Hematopoietic multipotent progenitor cell treated with erythropoietin and hydrocortisone succinate and interleukin-3 and kit ligand, for 17 days (in vitro differentiated cells): ENCODE measurements at places on chromosomes 11 and 22.
A peak's percentile ranks its signal among the peaks of the same experiment; 100 is the strongest.

GRCh38 chr22:19525116-19525660, 978 bp upstream of the CLDN5 start:
- no peak for DNase-seq

DNA sequence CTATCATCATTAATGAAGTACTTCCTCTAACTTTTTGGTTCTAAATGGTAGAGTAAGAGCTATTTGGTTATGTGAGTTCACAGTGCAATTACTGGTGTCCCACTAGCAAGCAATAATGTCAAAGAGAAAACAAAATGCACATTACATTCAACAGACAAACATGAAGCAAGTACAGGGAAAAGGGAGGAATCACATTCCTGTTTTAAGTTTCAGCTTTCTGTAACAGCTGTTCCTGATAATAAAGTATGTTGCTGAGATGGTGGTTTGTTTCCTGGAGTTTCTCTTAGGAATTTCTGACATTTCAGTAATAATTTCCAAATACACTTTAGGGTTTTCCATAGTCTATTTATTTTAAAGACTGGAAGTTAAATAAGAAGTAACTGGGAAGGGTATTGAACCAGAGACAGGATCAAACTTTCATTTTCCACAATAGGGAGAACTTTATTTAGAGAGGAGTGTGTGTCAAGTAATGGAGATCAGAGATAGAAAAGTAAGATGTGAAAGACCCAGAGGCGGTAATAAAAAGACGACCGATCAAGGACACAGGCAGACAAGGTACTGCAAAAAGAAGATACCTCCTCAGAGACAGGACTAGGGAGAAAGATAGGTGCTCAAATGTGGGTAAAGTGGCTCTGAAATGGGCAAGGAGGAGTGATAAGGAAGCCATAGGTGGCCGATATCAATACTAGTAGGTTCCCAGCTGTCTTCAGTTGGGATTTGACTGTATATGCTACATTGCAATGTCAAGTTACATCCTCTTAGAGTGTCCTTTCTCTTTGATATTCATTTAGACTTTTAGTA, 20.8 kb upstream of the CLNS1A start:
- DNase-seq: no peak

- DNase-seq: peak; percentile 85
Observed at GRCh38 chr22:42780070-42780540, 59.4 kb upstream of the A4GALT start.

DNA sequence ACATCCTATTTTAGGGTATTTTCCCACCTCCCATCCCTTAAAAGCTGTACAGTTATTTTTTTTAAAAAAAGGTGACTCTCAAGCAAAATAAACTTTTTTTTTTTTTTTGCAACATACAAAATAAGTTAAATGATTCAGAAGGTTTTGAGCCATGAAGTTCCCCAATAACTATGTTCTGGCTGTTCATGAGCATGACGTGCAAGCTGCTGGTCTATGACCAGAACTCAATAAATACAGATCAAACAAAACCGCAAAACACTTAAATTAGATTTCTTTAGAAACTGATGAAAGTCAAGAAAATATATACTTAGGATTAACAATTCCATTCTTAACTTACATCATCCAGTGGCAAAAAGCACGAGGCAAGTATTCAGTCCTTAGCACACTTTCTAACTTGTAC, 24.1 kb upstream of the CLNS1A start:
- no peak for DNase-seq

GRCh38 chr22:32380991-32381390, 23.3 kb downstream of the RFPL3 start:
- DNase-seq: no peak

DNA sequence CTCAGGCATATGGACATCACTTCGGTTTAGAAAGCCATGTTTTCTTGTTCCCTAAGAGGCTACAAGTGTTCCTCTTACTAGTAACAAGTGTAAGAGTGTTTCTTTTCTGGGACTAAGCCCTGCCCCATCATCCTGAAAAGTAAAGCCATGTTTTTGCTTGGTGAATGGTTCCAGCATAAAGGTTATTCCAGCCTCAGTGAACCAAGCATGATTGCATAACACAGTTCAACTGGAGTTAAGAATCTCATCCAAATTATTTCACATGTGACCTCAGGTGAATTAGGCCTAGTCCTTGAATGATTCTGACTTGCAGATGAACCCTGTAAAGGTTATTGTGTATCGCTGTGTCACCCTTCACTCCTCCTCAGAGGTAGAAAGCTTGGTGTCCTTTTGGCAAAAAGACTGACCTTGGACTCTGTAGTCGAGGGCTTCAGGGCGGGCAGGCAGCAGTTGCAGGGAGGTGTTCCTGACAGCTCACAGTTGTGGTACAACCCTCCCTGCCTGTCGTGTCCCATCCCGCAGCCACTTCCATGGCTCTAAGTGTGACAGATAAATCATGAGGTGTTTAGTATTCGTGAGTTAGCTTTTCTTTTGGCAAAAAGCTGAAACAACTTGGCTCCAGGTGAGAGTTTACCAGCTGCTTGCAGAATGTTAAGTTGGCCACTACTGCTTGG, 321.8 kb downstream of the CADM1 start:
- no peak for DNase-seq

- no peak for DNase-seq
Observed at GRCh38 chr11:16813126-16813525, 74.7 kb downstream of the C11orf58 start.

- no peak for DNase-seq
Observed at GRCh38 chr11:134542401-134543165, 130.5 kb upstream of the B3GAT1 start.

DNA sequence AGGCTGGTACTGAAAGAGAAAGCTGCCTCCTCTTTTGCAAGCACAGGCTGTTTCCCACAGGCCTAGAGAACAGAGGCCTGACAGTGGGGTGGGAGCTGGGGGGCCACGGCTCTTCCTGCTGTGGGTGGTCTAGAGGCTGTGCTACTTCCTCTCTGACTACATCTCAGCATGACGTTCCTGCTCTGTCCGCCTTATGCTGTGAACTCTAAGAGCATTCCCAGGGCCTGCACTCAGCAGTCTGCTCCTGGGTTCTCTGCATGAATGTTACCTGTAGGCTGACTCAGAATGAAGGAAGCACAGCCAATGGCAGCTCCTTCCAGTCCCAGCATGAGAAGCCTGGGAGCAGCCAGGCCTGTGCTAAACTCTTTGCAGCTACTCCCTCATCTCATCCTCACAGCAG, 534.3 kb downstream of the NTM start:
- DNase-seq: no peak

GRCh38 chr11:19435306-19435989, 194.7 kb upstream of the E2F8 start:
- no peak for DNase-seq

DNA sequence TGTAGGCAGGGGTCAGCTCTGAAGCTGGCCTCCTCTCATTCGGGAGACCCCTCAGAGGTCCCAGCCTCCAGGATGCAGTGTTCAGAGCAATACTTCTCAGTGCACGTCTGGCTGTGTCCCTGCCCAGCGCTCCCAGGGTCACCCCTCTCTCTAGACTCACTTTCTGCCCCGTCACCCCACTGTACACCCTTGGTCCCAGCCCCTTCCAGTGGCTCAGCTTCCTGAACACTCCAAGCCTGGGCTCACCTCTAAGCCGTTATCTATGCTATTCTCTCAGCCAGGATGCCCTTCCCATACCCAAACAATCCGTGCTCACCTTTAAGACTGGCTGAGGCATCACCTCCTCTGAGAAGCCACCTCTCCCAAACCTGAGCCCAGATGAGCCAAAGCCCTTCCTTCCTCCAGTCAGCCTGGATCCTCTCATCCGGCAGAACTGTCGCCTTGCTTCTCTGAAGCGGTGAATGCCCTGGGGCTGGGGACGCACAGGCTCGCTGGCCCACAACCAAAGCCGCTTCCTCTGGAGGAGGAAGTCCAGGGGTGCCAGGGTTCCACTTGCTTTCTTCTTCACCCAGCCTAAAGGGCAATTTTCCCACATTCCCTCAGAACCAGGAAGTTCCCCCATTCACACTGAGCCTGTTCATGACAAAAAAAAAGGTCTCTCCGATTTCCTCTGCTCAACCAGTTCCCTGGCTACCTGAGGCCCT, 13.7 kb upstream of the CDKN1C start:
- no peak for DNase-seq

DNA sequence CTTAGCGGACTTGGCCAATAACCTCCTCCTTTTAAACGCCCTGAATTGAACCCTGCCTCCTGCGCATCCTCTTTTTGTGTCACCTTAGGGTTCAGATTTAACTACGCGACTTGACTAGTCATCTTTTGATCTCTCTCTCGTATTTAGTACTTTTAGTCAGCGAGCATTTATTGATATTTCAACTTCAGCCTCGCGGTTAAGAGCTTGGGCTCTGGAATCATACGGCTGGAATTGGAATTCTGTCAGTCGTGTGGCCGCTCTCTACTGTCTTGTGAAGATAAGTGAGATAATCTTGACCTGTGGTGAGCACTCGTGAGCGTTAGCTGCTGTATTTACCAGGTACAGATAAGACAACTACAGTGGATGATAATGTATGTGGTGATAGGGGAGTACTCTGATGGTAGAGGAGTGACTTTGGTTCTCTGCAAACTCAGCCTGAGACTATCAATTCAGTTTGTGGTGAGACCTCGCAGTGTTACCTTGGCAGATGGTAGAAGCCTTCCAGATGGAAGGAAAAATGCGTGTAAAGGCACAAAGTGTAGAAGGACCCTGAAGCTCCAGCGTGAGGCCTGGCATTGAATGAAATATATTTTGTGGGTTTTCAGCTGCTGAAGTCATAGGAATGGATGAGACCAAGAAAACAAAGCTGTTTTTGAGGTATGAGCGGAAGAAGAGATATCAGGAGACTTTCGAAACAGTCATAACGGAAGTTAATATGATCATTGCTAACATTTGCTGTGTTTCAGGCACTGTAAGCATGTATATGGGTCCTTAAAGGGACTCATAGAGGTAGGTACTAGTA, 682 bp downstream of the ATM start:
- DNase-seq: peak; percentile 68

DNA sequence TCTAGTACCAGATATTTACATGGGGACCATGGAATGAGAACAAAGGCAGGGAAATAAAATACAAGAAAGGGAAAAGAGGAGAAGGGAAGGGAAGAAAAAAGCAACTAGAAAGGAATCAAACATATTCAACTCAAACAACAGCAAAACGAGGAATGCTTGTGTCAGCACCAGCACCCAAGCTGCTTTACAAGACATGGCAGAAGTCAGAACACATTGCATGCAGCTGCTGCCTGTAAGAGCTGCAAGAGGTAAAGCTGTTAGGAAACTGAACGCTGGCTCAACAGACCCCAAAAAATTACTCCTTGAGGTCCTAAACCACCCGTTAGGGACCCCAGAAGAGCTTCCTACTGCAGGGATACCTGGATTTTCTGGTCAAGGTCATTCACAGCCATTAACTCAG, 296.9 kb downstream of the OPCML start:
- no peak for DNase-seq

DNA sequence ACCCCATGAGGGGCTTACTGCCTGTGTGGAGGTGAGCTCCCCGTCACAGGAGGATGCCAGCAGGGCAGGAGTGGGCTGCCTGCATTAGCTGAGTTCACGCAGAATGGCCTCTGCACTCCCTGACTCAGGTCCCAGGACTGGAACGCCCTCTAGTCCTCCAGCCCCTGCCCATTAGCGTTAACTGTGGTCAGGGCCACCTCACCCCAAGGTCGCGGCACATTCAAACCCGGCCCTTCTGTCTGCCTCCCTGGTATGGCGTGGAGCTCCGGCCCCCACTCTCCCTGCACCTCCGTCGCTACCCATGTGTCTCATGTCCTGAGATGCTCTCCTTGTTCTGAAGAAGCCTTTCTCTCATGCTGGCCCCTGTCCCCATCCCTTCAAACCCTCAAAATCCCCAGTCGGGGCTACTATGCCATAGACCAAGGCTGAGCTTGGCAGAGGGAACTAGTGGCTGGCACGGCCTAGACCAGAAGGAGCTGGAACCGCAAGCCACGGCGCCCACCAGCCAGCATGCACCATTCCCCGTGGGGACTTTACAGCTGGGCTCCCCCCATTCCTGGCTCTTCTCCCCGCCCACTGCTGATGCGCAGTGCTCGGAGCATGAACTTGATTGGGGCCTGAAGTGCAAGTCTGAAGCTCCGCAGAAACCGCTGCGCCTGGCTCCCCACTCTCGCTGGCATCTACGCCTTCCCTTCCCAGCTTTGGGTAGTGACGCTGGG, 79.5 kb upstream of the RTL6 start:
- no peak for DNase-seq

GRCh38 chr11:10331548-10332289, 26.8 kb downstream of the ADM start:
- no peak for DNase-seq

DNA sequence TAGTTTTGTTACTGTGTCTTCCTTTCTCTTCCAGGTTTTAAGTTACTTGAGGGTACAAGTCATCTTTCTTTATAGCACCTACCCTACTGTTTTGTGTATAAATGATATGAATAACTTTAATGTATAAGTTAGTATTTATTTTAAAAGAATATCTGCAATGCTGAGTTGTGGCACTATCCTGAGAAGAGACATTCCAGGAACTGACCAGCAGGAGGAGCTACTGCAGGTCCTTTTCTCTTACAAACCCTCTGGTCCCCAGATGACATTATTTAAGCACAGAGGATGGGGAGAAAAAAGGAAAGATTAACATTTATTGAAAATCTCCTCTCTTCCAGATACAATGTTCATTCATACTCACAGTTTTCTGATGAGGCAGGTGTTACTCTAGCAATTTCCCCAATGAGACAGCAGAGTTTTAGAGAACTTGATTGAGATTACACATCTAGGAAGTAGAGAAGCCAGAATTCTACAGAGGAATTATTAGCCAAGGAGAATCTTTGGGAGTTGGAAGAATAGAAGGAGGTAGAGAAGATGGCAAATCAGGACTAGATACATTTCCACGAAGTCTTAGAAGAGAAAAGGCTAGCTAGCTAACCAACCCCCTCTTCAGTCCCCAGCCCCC, 541.2 kb upstream of the API5 start:
- no peak for DNase-seq

GRCh38 chr11:15897211-15897960, 459.0 kb downstream of the SOX6 start:
- no peak for DNase-seq

DNA sequence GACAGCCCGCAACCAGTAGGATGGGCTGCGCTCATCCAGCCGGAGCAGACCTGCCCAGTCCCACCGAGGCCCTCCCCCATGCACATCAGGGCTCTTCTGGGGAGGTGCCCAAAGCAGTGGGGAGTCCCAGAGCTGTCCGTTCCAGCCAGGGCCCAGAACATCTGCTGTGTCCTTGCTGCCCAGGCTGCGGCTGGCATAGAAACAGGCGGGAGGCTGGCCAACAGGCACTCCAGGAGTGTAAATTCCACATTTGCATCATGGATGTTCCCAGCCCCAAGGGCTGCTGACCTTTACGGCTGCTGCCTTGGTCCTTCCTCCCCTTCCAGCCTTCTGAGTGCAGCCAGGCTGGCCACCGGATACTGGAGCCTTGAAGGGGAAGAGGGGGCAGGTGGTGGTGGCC, 30.0 kb upstream of the SYT7 start:
- DNase-seq: no peak
